ENCODE measurements at places on chromosomes 11 and 22.

- no peak for DNase-seq
Observed at GRCh38 chr11:15034687-15035267, 38.6 kb upstream of the CALCB start.

- DNase-seq, result no peak
Observed at GRCh38 chr11:127226949-127227348, 226.4 kb upstream of the KIRREL3 start.

DNA sequence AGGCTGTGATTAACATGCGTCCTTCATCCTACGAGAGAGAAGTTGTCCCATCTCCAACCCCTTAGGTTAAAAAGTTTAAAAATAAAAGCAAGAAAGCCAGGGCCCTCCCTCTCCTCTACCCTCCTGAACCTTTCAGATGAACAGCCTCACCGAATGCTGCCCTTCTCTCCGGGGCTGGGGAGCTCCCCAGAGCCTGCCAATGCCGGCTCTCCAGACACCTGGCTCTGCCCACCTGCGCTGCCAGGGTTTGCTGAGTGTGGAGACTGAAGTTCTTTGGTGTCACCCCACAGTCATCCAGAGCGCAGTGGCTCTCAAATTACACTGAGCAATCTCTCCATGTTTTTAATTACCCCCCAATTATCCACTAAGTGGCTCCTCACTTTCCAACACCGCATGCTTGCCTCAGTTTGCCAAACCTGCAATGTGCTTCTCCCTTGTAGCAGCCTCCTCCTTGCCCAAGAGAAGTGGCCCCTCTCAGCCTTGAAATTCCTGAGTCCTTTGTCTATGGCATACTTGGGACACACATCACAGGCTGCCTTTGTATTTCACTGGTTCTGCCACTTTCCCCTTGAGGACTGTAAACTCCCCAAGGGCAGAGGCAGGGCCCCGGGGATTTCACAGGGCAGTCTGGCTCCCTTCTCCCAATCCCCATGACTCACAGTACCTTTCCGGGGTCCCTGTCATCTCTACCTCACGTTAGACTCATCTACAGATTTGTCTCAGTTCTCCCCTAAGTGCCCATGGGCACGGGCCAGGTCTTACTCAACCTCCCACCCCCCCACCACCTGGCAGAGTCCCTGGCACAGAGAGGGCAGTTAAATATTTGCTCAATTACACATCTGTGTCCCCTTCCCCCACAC lies 2.0 kb downstream of the MYH9 start:
- DNase-seq, result peak; percentile 35

- DNase-seq, result no peak
Observed at GRCh38 chr11:75352588-75353206, 1.2 kb upstream of the ARRB1 start.

DNA sequence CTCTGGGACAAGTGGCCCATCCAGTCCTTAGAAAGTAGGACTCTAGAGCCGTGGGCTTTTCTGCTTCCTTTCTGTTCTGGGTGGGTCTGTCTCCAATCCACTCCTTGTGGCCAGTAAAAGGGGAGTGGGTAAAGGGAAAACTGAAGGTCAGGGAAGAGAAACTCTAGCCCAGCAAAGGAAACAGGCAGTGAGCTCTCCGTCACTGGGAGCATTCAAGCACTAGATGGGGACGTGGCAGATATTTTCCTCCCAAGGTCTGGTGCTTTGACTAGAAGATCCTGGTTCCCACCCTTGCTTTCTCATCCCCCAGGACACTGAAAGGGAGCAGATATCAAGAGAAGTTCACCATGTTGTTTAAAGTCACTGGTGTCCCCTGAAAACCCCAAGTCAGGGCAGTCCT lies 42.2 kb downstream of the MACROD1 start:
- no peak for DNase-seq

DNA sequence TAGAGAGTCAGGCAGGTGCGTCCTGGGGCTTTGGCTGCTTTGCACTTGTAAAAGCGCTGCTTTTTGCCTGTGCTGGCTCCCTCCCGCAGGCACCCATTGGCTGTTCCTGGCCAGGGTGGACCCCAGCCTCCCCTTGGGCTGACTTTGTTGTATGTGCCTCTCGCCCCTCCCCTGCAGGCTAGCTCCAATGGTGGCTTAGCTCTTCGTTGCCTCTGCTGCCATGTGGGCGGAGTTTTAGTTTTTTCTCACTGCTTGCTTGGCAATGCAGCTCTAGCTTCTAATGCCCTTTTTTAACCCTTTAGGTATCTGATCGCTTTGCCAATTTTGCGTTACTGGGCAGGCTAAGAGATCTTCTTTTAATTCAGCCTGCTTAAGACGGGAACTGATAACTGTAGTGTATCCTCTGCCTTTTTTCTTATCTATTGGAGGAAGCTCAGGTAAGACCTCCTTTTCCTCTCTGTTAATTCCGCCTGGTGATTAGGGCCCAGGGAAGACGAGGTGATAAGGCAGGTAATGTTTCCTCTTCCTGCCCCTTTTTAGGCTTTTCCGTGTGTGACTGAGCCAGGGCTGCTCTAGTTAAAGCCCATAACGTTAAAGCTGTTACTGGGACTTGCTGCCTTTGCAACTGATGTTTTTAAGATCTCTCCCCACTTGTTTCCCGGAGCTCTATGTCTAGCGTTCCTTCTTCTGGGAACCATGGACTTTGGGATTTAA lies 11.7 kb upstream of the GLYATL1 start:
- no peak for DNase-seq

- DNase-seq, result no peak
Observed at GRCh38 chr11:20647976-20648565, 21.3 kb upstream of the NELL1 start.

- no peak for DNase-seq
Observed at GRCh38 chr22:42080287-42080686, 787 bp downstream of the SMDT1 start.

- no peak for DNase-seq
Observed at GRCh38 chr11:91947215-91947820, 277.3 kb upstream of the FAT3 start.

- DNase-seq, result no peak
Observed at GRCh38 chr11:119720311-119720913, 8.6 kb downstream of the NECTIN1 start.

GRCh38 chr11:92879086-92879485 lies 90.4 kb upstream of the MTNR1B start:
- no peak for DNase-seq

DNA sequence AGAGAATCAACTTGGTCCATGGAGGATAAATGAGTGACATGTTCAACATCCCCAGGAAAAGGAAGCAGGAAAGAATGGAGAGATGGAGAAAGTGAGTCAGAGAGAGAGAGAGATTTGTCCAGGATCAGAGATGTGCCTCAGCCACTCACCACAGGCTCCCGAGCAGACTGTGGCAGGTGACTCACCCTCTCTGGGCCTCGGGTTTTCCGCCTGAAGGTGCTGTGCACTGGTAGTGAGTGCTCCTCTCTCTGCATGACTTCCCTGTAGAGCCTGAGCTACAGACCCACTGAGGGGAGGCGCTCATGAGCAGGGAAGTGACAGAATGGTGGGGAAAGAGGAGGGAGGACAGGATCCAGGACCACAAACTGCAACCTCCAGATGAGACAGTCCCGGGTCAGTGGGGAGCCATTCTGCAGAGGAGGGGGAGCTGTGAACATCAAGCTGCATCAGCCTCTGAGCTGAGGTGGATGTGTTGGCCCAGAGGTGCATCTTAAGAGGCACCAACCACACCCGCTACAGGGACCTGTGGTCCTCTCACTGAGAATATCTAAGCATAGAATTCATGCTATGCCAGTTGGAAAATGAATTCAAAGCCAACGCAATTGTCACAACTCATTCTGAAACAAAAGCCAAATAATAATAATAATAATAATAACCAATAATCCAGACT lies 433.4 kb downstream of the BRD1 start:
- DNase-seq, result no peak

- DNase-seq, result no peak
Observed at GRCh38 chr11:88377144-88377543, 39.6 kb upstream of the CTSC start.

- no peak for DNase-seq
Observed at GRCh38 chr22:44289414-44290171, 23.2 kb downstream of the SHISAL1 start.

- peak; percentile 41 for DNase-seq
Observed at GRCh38 chr11:64357904-64358535, 942 bp upstream of the RPS6KA4 start.

DNA sequence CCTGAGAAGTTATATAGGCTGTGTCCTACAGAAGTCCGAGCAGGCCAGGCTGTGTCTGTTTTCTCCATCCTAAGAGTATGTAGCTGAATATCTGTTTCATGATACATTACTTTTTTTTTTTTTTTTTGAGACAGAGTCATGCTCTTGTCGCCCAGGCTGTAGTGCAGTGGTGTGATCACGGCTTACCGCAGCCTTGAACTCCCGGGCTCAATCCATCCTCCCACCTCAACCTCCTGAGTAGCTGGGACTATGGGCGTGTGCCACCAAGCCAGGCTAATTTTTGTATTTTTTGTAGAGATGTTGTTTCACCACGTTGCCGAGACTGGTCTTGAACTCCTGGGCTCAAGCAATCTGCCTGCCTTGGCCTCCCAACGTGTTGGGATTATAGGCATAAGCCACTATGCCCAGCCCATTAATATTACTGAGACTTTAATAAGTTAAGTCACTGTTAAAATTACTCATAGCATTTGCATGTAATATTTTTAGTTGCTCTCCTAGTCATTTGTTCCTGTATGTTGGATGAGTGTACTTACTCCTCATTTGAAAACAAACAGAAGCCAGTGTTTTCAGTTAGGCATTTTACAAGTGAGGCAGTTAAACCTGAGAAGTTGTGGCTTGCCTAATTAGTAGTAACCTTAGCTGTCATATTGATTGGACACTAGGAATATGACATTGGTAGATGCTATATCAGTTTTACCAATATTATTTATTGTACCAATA lies 26.1 kb downstream of the DRG1 start:
- no peak for DNase-seq

GRCh38 chr11:61416941-61417340 lies 12.8 kb downstream of the CPSF7 start:
- no peak for DNase-seq

- DNase-seq, result no peak
Observed at GRCh38 chr11:16982256-16982671, 31.9 kb downstream of the PLEKHA7 start.

DNA sequence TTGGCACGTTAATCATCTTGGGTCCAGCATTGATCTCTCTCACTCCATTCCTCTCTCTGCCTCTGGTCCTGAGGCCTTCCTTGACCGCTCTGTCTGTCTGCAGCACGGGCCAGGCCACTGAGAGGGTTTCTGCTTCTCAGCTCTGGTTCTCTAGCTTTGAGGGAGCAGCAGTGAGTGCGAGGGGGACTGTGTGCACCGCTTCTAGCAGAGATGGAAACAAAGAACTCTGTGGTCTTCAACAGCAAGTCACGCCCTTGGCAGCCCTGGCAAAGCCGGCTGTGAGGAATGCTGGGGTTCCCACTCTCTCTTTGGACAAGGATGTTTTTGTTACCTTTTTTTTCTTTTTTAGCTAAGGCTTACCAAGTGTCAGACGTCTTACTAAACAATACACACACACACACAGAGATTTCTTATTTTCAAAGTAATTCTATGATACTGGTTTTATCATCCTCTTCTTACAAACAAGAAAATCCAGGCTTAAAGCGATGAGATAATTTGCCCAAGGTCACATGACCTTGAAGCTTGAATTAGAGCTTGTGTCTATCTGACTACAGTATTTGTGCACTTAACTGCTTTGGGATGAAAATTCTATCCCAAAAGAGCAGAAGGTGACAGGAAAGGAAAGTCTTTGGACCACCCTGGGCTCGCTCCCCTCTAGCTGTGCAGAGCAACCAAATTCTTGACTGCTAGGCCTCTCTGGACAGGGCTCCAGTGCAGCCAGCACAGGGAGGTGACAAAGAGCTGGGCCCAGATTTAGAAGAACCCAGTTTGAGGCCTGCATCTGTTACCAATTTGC lies 293.2 kb downstream of the NTM start:
- no peak for DNase-seq

DNA sequence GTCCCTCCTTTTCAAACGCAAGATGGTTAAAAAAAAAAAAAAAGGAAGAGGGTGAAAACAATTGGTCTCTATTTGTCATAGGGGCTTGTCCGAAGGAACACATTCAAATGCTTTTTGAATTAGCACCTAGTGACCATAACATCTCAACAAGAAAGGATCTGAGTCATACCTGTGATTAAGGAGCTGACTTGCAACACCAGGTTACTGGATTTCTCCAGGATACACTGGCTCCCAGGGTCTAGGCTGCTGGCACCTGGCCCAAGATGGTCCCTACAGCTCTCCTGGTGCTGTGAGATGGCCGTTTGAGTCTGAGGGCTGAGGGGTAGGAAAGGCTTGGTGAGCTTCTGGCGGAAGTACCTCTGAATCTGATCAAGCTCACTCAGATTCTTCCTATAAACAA lies 28.4 kb upstream of the UCP3 start:
- no peak for DNase-seq

- DNase-seq, result no peak
Observed at GRCh38 chr22:50215297-50216054, 14.7 kb downstream of the SELENOO start.

GRCh38 chr11:59574467-59574866 lies 41.1 kb downstream of the OSBP start:
- DNase-seq, result no peak

- DNase-seq, result no peak
Observed at GRCh38 chr11:41201156-41201555, 258.3 kb downstream of the LRRC4C start.

DNA sequence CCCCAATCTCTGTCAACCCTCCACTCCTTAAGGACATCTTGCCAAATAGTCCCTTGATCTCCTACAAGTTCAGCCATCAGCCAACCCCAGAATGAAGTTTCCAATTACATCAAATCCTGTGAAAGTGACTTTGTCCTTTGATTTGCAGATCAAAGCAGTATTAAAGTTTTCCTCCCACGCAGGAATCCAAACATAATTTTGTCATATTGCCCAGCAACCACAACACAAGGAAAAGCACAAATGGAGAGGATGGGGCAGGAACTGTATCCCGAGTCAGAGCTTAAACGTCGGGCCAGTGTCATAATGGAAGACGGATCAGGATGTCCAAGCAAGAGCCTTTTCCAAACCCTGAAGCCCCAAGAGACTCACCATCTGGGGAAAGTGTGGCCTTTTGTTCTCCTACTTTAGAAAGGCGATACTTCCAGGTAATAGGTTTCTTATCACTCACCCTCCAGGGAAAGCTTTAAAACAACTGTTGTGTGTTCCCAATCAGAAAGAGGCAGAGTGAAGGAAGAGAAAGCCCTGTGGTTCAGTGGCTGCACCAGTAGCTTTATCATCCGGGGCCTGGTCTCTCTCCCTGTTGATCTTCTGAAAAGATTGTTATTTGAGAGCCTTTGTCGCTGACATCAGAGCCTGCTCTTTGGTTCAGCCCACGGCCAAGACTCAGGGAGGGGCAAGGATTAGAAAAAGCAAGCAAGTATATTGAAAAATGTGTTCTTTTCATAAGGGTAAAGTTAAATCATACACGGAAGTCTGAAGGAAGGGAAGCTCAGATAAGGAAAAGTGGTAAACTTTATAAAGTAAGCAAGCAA lies 41.7 kb downstream of the EXPH5 start:
- no peak for DNase-seq

- no peak for DNase-seq
Observed at GRCh38 chr22:37212174-37212906, at the start of gene SSTR3. Gene SSTR3, minus strand, starts transcription at chr22:37212477. Its CDS starts 4,674 bp downstream, at chr22:37207803.

Data from activated T-helper 1 cell treated with Interleukin-2 at 50 U/mL for 16 hours (primary cell).